Muscle of leg (tissue), 16 donors: ENCODE measurements at places on chromosomes 7 and 10. TPM values are rescaled to one million over a fixed set of nuclear protein-coding genes. Genes with fewer than 3 reads are reported as not detected.
A peak's percentile ranks its signal among the peaks of the same experiment; 100 is the strongest.

GRCh38 chr7:132548489-132549078, 27.7 kb downstream of the PLXNA4 start:
- no peak overlapping the region for H3K4me3 ChIP-seq
- no peaks in the 10 kb centered on the region for H3K36me3 ChIP-seq
- H3K27me3 ChIP-seq, result peaks cover 2% of the 10 kb centered on the region
- H3K27ac ChIP-seq, result no peak overlapping the region

DNA sequence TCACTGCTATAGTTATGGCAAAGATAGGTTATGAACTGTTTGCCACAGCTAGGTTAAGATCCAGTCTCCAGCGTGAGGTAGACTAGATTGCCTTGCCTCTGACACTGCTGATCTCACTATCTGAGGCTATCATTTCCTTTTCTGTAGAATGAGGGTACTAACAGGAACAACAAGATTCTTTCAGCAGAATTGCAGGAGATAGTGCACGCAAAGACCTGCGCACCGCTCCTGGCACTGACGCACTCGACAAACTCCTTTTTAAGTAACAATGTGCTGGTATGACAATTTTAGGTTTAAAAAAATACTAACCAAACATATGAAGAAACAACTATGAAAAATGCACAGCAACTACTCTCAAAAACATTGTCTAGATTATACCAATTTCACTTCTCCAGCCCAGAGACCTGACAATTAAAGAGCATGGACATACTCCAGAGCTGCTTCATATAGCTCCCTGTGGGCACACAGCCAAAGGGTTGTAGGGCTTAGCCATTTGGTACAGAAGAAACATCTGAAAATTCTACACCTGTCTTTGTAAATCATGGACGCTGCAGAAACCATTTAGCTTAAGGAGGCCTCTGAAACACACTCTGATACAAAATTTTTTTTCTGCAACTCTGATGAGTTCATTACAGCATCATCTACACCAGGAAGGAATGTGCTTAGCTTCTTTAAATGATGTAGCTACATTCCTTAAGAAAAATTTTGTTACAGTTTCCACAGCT, 7.8 kb downstream of the ADAM12 start:
- no peaks in the 10 kb centered on the region for H3K27me3 ChIP-seq
- H3K36me3 ChIP-seq, result no peaks in the 10 kb centered on the region
- peaks cover 9% of the 10 kb centered on the region for H3K4me1 ChIP-seq
- peak; percentile 86 for DNase-seq
- peak overlapping the region; percentile 37 for H3K27ac ChIP-seq

DRGX gene
- not detected for total RNA-seq

- no peak for DNase-seq
- no peaks in the 10 kb centered on the region for H3K4me1 ChIP-seq
- no peak overlapping the region for H3K4me3 ChIP-seq
- H3K27ac ChIP-seq, result no peak overlapping the region
- no peaks in the 10 kb centered on the region for H3K27me3 ChIP-seq
Measured at GRCh38 chr7:13540429-13540828, 449.0 kb downstream of the ETV1 start.

GRCh38 chr7:136687693-136688322, 180.6 kb upstream of the CHRM2 start:
- no peak for DNase-seq
- H3K36me3 ChIP-seq, result no peaks in the 10 kb centered on the region
- H3K27ac ChIP-seq, result no peak overlapping the region
- H3K27me3 ChIP-seq, result no peaks in the 10 kb centered on the region

OPN1SW gene
- not detected for total RNA-seq

GRCh38 chr7:26729150-26729775, 135.1 kb downstream of the SKAP2 start:
- no peaks in the 10 kb centered on the region for H3K4me1 ChIP-seq
- no peak overlapping the region for H3K4me3 ChIP-seq
- no peak overlapping the region for H3K27ac ChIP-seq
- H3K36me3 ChIP-seq, result no peaks in the 10 kb centered on the region
- H3K27me3 ChIP-seq, result no peaks in the 10 kb centered on the region
- DNase-seq, result no peak

NUTM2E gene
- 0.35 TPM for total RNA-seq

ARL3 gene
- 7.6 TPM for total RNA-seq

- DNase-seq, result peak; percentile 20
- no peaks in the 10 kb centered on the region for H3K4me1 ChIP-seq
- H3K36me3 ChIP-seq, result no peaks in the 10 kb centered on the region
- H3K27me3 ChIP-seq, result peaks cover 5% of the 10 kb centered on the region
Measured at GRCh38 chr10:121313119-121313875, 284.9 kb downstream of the FGFR2 start.
